ENCODE measurements at places on chromosomes 7 and 10. TPM values are rescaled to one million over a fixed set of nuclear protein-coding genes. Genes with fewer than 3 reads are reported as not detected.

Gene ALDH18A1
- 102 TPM for total RNA-seq

Gene TAS2R60
- total RNA-seq, result not detected

Gene TUBAL3
- 1.6 TPM for total RNA-seq

Gene IFIT5
- total RNA-seq, result 20.1 TPM

Gene SHTN1
- total RNA-seq, result 27.6 TPM

Gene PDLIM1
- 21.0 TPM for total RNA-seq

Gene KCP
- not detected for total RNA-seq
